ENCODE measurements at places on chromosomes 5 and 9. TPM values are rescaled to one million over a fixed set of nuclear protein-coding genes. Genes with fewer than 3 reads are reported as not detected.
A peak's percentile ranks its signal among the peaks of the same experiment; 100 is the strongest.

- DNase-seq = peak; percentile 83
These were observed 72.9 kb downstream of the BAAT start for GRCh38 chr9:101311758-101312420.

GRCh38 chr9:70385426-70385825, 29.0 kb downstream of the KLF9 start:
- DNase-seq = no peak

- peak; percentile 35 for DNase-seq
These were observed 16.1 kb downstream of the EQTN start for GRCh38 chr9:27280860-27281259.

The GMCL2 gene
- total RNA-seq = not detected

DNA sequence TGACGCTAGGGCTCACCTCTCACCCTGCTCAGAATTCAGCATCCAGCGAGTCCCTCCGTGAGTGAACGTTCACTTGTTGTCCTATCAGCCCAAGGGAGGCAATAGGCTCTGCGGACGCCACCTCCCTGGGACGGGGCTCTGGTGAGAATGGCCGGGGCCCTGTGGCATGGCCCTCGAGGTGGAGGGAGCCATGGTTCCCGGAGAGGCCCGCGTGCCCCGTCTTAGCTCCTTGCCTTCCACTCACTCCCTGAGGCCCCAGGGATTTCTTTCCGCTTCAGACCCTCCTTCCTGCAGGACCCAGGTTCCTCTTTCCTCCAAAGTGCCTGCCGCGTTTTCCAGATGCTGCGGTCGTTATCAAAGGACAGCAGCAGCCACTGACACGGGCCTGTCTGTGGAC, 21.5 kb downstream of the EXOC3 start:
- no peak for DNase-seq

The LSM11 gene
- 2.1 TPM for total RNA-seq

The RALGPS1 gene
- total RNA-seq = 1.8 TPM

DNA sequence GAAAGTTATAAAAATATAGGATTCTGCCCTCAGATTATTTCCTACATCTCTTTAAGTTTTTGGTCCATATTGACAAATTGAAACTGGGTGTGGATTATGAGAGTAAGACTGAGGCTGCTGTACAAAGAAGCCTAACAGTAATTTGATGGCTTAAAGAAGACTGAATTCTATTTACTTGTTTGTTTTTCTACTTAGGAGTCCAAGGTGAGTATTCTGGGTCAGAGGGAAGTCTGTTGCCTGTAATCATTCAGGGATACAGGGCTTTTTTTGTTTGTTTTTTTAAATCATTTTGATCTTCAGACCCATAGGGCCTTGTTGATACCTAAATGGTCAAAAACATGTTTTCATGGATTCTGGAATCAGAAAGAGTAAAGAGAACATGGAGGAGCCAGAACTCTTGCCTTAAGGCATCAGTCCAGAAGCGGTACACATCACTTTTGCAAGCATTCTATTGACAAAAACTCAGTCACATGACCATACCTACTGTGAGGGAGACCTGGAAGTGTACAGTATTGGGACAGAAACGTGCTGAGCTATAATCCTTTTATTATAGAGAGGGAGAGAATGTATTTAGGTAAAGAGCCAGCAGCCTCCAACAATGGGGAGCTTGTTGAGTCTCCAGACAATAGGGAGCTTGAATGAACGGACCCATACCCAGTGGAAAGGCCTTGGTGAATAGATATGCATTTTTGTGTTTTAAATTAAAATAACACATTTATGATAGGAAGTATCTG, 102.7 kb downstream of the LRRC70 start:
- DNase-seq = no peak

The GLRA1 gene
- total RNA-seq = not detected

DNA sequence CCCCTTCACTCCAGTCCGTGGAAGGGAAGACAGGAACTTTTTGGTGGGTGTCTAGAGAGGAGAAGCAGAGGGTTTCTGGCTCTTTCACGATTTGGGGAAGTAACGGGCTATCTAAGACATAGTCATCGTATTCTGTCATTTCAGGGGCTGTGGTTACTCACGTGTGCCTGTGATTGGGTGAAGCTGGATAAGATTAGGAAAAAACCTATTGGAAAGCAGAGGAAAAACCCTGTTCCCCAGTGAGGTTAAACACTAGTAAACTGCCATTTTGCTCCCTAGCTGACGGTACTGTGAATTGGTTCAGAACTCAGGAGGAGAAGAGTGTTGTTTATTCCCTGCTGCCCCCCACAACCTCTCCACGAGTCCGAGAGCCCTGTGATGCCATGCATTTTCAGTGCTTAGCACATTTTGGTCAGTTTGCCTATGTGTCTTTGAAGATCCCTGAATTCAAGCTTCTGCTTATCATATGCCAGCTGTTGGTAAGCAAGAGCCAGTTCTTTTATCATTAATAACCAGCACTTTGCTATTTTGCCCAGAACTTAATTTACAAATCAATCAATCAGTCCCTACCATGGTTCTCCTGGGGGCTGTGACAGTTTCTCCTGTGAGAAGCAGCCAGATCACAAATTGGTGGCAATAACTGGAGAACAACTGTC, 45.1 kb upstream of the ROR2 start:
- no peak for DNase-seq

The MVB12B gene
- total RNA-seq = 5.5 TPM

- no peak for DNase-seq
These were observed 84.5 kb downstream of the TMEM167A start for GRCh38 chr5:82992646-82993045.

The SERINC5 gene
- 11.8 TPM for total RNA-seq

All from GM23248 (cell line).